ENCODE measurements at places on chromosomes 4 and X. TPM values are rescaled to one million over a fixed set of nuclear protein-coding genes. Genes with fewer than 3 reads are reported as not detected.

DNA sequence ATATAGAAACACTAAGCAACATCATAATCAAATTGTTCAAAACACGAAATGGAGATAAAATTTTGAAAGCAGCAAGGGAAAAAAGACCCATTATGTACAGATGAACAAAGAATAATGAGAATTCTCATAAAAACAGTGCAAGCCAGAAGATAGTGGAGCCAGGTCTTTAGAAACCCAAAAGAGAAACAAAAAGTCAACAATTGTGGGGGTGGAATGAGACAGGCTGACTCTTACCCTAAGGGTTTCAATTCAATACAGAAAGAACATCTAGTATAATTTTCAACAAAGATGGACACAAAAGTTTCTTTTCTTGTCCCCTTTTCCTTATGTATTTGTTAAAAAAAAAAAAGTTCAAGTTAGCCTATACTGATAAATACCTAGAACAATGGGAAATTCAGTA, 34.0 kb upstream of the MAGEB2 start:
- peaks cover 22% of the 10 kb centered on the region for H3K27me3 ChIP-seq
- H3K27ac ChIP-seq, result no peak overlapping the region
- H3K4me1 ChIP-seq, result no peaks in the 10 kb centered on the region
- H3K4me3 ChIP-seq, result no peak overlapping the region
- no peak for DNase-seq

GRCh38 chr4:96630839-96631238, 790.9 kb downstream of the PDHA2 start:
- no peak for DNase-seq
- no peaks in the 10 kb centered on the region for H3K27me3 ChIP-seq
- no peak overlapping the region for H3K27ac ChIP-seq
- no peak overlapping the region for H3K4me3 ChIP-seq
- H3K36me3 ChIP-seq, result no peaks in the 10 kb centered on the region
- no peaks in the 10 kb centered on the region for H3K4me1 ChIP-seq

DNA sequence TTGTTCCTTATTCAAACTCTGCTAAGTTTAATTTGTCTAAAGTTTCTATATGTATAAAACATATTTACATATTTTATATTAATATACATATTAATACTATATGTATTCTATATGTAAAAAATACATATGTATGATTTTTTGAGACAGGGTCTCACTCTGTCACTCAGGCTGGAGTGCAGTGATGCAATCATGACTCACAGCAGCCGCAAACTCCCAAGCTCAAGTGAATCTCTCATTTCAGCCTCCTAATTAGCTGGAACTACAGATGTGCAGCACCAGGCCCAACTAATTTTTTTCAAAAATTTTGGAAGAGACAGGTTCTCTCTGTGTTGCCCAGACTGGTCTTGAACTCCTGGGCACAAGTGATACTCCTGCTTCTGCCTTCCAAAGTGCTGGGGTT, 684.9 kb downstream of the TRAM1L1 start:
- H3K4me3 ChIP-seq, result no peak overlapping the region
- no peaks in the 10 kb centered on the region for H3K36me3 ChIP-seq
- H3K4me1 ChIP-seq, result no peaks in the 10 kb centered on the region
- no peak for DNase-seq
- H3K27me3 ChIP-seq, result no peaks in the 10 kb centered on the region

DNA sequence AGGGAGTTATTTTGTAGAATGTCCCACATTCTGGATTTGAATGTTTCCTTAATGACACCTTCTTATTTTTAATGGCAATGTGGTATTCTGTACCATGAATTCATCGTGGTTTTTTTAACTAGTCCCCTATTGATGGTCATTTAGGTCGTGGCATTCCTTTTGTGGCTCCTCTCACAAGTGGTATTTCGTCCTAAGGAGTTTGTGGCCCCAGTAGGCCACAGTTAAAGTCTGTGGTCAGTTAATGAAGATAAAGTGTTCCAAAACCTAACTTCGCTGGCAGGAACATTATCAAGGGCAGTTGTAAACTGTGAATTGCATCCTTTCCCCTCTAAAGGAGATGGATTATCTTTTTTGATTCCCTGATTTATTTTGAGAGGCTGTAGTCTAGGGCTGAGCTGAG, 133.2 kb downstream of the TMEM164 start:
- H3K27me3 ChIP-seq, result peaks cover 8% of the 10 kb centered on the region
- no peak overlapping the region for H3K4me3 ChIP-seq
- H3K36me3 ChIP-seq, result no peaks in the 10 kb centered on the region

DNA sequence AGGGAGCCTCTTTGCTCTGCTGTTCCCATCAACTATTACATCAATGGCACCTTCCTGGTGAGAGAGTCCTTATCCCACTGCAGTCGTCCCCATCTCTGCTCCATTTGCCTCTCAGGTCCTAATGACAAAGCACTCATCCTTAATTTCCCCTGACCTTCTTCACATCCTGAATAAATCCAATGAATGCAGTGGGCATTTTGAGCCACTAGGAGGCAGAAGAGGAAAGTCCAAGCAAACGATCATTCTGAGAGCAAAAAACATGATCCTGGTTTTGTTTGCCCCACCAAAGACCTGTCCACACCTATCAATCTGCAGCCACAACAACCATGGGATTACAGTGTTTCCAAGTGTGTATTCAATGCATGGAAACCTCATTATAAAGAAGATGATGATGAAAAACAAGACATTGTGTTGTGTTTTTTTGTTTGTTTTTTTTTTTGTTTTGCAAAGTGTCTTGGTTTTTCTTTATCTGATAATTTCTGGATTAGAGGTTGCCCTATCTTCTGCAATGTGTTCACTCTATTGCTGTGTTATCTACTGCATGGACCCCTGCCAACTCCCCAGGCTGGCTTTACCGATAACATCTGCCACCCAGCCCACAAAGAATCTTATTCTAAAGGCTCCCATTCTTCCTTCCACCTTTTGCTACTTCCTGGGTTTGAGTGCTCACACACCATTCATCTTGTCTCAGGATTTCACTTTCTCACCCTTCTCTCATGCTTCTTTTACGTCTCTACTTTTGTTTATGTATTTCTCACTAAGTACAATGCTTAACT, 207.2 kb downstream of the NLGN4X start:
- no peaks in the 10 kb centered on the region for H3K36me3 ChIP-seq
- no peaks in the 10 kb centered on the region for H3K4me1 ChIP-seq
- H3K27me3 ChIP-seq, result no peaks in the 10 kb centered on the region
- no peak overlapping the region for H3K27ac ChIP-seq

ADH1A gene
- not detected for polyA plus RNA-seq

IL2RG gene
- 1.2 TPM for polyA plus RNA-seq

DMP1 gene
- polyA plus RNA-seq, result 0.01 TPM

MAOB gene
- polyA plus RNA-seq, result 43.8 TPM

LDOC1 gene
- 2.5 TPM for polyA plus RNA-seq

ELMOD2 gene
- polyA plus RNA-seq, result 4.5 TPM

CAPN6 gene
- polyA plus RNA-seq, result 0.39 TPM
